ENCODE measurements at places on chromosomes 3 and 15.
A peak's percentile ranks its signal among the peaks of the same experiment; 100 is the strongest.

DNA sequence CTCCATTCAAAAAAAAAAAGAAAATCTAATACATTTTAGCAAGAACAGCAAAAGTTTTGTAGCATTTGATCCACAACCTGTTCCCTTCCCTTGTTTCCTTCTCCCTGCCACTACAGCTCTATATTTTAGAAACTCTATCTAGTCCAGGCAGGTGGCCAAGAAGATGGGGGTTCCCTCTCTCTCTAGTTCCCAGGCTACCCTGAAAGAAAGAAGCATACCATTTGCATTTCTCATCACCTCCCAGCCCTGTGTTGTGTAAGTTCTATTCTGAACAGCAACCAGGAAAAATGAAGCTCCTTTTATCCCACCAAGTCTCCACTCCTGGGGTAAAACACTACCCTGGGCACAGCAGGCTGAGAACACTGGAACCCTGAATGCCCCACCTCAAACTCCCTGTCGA is 100.0 kb downstream of the PCCB start:
- no peak for DNase-seq

DNA sequence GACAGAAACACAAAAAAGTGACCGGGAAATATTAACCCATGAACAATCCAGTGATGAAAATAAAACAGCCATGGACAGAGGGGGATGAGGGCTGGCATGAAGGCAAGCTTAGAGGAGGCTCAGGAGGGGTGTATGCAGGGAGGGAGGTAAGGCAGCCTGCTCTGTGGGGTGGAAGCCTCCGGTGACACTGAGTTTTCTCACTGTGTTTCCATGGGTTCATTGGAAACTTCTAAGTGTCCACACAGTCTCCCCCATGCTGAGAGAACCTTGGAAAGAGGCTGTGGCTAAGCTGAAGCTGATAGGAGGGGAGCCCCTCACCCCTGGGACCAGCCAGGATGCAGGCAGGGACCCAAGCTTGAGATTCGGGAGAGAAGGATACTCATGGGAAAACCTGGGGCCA is 6.8 kb upstream of the SKOR1 start:
- DNase-seq, result no peak

DNA sequence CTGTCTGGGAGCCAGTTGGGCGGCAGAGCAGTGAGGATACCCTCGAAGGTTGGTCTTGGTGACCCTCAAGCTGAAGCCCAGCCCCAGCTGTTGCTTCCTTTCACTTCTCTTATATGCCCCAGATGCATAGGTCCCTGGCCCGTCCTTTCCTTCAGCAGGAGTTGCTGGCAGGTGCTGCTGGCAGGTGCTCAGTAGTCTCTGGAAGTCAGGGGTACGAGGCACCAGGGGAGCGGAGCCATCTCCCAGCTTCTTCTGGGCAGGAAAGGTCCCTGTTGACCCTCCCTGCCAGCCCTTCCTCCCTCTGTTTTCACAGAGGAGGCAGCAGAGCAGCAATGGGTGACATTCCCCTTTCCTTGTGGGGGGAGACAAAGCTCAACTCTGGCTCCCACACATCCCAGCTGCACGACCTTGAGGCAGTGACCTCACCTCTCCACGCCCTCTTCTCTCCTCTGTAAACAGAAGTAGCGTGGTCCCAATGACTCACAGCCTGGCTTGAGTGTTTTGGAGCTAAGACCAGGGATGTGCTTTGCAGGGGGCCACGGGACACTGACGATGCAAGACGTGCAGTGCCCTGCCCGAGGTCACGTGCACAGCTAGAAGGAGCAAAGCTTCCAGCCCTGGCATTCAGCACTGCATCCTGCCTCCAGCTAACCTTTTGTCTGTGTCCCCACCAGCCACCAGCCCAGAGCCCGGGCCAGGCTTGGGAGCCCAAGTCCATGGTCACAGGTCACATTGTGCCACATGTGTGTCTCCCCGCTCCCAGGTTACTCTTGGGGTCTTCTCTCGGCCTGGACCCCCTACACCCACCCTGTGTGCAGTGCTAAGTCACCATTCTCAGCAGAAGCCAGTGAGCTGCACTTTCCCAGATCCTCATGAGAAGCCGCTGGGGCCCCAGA is 49.7 kb downstream of the SLC6A6 start:
- DNase-seq, result no peak

DNA sequence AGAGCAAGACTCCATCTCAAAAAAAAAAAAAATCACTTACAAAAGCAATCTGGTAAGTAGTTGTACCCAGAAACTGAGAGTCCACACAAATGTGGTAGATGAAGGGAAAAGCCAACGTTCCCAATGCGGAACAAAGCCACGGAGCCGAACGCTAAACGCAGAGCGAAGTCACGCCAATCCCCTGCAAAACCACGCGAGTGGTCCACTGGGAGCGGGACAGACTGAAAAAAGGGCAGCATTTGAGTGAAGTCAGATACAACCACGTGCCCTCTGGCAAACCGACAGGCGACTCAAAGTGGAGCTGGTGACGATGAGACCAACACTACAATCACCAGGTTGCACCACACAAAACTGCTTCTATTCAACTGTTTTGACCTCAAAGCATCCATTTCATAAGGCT is 246.1 kb upstream of the LYSMD4 start:
- DNase-seq, result no peak

- DNase-seq, result no peak
These were observed 58.7 kb upstream of the CHST2 start for GRCh38 chr3:143060906-143061305.

DNA sequence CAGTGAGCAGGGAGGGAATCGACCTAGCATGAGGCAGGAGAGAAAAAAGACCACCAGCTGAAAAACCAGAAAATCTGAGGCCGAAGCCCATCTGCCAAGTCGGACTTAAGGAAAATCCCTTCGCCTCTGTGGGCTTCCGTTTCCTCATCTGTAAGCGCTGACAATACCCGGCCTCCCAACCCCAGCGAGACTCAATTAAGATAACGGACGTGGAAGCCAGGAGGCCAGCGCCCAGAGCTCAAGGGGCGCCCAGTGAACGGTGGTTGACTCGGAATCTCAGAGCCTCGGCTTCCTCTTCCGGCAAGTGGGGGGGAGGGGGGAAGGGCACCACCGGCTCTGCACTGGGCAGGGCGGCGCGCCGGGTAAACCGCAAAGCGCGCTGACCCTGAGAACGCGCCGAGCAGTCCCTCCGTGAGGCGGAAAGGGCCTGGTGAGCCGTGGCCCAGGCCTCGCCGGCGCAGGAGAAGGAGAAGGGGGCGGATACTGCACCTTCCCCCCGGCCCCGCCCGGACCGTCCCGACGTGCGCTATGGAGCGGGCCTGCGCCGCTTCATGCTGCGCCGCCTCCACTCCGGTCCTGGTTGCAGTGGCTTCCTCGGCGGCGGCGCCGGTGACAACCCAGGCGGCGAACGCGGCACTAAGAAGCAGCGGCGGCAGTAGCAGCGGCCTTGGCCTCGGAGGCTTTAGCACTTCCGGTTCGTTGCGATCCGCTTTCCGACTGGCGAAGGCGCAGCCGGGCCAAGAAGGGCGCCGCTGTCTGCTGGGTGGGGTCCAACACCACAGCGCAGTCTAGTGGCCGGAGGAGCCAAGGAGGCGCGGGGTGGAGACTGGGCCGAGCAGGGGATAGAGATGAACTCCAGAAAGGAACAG is at the start of gene DPP8:
Gene DPP8 (minus strand): TSS at position 693 of the 869 bp plus-strand sequence. CDS start 5,136 bp downstream, outside the sequence.
- peak; percentile 91 for DNase-seq

GRCh38 chr3:99666201-99666600 is 27.8 kb downstream of the COL8A1 start:
- no peak for DNase-seq

- DNase-seq, result no peak
These were observed 720.9 kb downstream of the GRM7 start for GRCh38 chr3:7581831-7582230.
